ENCODE measurements at places on chromosomes 16 and 17.

DNA sequence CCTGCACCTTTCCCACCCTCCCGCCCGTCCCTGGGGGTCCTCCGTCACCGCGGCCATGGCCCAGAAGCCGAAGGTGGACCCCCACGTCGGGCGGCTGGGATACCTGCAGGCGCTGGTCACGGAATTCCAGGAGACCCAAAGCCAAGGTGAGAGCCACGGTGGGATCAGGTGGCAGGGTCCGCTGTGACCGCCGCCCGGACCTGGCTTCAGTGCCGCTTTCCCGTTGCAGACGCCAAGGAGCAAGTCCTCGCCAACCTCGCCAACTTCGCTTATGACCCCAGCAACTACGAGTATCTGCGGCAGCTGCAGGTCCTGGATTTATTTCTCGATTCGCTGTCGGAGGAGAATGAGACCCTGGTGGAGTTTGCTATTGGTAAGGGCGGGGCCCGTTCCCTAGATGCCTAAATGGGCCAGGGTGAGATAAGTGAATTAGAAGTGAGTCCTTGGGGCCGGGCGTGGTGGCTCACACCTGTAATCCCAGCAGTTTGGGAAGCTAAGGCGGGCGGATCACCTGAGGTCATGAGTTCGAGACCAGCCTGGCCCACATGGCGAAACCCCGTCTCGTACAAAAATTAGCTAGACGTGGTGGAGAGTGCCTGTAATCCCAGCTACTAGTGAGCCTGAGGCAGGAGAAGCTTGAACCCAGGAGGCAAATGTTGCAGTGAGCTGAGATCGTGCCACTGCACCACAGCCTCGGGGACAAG, 617 bp downstream of the ARMC7 start:
- DNase-seq, result peak; percentile 65

GRCh38 chr16:51072591-51072990, 78.5 kb downstream of the SALL1 start:
- no peak for DNase-seq

GRCh38 chr17:49287481-49287880, 56.9 kb upstream of the PHOSPHO1 start:
- DNase-seq, result no peak

GRCh38 chr17:80063830-80064585, 27.6 kb downstream of the CCDC40 start:
- DNase-seq, result no peak

Measured in common myeloid progenitor, CD34-positive (primary cell).